ENCODE measurements at places on chromosomes 11 and 22.
A peak's percentile ranks its signal among the peaks of the same experiment; 100 is the strongest.

DNA sequence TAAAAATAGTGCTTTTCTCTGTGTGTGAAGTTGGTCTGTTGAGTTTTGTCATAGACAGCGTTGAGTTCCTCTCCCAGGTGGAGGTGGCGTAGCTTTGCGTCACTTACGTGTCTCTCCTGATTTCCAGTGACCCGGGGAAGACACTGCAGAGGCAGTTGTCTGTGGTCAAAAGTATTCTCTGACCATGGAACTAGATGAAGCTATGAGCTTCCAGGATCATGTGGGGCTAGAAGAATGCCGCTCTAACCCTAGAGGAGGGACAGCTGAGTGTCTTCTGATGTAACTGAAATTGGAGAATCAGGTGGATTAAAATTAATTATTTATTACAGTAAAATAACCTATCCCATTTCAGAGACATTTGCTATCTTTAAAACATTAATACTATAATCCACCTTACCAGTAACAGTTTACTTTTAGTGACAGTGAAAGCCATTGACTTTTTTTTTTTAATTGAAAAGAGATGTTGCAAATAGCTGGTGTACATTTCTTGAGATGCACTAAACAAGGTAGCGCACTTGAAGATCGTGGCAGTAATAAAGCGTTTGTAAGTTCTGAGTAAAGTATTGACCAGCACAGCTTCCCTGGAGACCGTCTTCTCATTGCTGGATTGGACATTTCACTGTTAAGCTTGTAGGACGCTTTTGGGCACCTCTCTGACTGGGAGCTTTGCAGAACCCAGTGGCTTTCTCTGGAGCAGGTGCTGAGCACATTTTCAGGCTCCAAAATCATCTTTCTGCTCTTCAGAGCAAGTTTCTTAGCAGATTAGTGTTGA lies 9.7 kb downstream of the CAT start:
- DNase-seq, result no peak

DNA sequence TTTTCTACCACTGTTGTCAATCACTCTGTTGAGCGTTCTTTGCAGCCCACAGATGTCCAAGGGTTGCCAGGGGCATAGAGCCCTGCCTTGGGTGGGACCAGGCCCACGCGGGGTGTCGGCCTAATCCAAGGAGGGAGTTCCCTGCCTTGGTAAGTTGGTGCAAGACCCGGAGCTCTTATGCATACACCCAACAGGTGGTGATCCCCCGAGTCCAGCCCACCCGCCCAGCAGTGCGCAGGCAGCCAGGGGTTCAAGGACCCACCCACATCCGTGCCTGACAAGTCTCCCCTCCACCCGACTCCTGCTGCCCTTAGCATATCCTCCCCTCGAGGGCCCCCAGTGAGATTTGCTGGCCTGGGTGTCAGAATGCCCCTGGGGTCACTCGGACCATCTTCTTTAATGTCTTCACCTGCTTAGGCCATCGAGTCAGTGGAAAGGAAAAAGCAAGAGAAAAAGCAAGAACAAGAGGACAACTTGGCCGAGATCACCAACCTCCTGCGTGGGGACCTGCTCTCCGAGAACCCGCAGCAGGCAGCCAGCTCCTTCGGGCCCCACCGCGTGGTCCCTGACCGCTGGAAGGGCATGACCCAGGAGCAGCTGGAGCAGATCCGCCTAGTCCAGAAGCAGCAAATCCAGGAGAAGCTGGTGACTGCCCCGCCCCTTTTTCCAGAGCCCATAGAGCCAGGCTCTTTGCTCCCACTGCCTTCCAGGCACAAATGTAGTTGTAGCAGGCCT lies 12.2 kb downstream of the RIBC2 start:
- DNase-seq, result no peak

- no peak for DNase-seq
Measured at GRCh38 chr22:46022881-46023512, 46.0 kb upstream of the WNT7B start.

GRCh38 chr11:118212781-118213191 lies 12.0 kb downstream of the JAML start:
- DNase-seq, result peak; percentile 88

DNA sequence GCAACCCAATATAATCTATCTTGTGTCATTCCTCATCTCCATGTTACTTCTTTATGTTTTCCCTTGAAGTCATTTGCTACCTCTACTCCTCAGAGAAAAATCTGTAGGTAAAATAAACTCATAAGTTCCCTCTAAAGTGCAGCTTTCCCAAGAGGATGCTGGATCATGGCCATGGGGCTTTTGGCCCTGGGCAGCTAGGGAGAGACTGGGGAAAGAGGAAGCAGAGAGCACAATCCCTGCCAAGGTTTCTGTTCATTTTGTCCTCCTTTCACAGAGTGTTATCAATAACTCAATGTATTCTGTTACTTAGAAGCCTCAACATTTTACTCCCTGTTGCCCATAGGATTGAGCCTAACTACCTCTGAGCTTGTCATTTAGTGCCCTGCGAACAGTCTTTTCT lies 9.0 kb downstream of the RNF121 start:
- DNase-seq, result no peak

DNA sequence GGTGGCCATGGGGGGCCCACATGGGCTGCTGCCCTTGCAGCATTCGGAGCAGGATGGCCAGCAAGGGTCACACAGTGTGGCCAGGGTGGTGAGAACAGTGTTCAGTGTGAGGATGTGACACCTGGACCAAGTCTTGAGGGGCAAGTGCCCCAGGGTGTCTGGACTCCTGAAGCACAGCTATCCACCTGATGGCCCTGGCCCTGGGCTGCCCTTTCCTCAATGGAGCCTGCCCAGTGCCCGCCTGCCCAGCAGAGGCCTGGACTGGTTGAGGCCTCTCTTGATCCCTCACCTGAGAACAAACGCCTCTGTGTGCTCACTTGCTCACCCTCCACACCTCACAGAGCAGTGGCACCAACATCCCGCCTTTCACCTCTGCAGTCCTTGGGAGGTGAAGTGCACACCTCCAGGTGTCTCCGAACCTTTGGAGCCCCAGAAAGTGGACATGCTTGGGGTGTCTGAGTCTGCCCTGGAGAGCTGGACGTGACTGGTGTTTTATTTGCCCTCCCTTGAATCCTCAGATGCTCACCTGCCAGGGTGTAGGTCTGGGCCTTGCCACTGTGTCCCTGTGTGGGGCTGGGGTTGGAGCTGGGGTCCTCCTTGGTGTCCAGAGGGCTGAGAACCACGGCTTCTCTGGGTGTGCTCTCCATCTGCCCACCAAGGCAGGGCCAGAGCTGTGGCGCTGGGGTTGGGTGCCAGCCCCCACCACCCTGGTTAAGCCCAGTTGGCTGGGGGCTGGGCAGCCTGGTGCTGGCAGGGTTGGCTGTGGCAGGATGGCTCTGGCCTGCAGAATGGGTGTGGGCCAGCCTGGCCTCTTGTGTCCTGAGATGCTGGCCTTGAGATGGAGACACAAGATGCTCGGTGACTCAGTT lies 3.8 kb upstream of the MUC2 start:
- DNase-seq, result no peak

GRCh38 chr22:50691521-50691920 lies 18.9 kb downstream of the SHANK3 start:
- peak; percentile 61 for DNase-seq

- no peak for DNase-seq
Measured at GRCh38 chr11:17568944-17569343, 21.9 kb downstream of the OTOG start.

DNA sequence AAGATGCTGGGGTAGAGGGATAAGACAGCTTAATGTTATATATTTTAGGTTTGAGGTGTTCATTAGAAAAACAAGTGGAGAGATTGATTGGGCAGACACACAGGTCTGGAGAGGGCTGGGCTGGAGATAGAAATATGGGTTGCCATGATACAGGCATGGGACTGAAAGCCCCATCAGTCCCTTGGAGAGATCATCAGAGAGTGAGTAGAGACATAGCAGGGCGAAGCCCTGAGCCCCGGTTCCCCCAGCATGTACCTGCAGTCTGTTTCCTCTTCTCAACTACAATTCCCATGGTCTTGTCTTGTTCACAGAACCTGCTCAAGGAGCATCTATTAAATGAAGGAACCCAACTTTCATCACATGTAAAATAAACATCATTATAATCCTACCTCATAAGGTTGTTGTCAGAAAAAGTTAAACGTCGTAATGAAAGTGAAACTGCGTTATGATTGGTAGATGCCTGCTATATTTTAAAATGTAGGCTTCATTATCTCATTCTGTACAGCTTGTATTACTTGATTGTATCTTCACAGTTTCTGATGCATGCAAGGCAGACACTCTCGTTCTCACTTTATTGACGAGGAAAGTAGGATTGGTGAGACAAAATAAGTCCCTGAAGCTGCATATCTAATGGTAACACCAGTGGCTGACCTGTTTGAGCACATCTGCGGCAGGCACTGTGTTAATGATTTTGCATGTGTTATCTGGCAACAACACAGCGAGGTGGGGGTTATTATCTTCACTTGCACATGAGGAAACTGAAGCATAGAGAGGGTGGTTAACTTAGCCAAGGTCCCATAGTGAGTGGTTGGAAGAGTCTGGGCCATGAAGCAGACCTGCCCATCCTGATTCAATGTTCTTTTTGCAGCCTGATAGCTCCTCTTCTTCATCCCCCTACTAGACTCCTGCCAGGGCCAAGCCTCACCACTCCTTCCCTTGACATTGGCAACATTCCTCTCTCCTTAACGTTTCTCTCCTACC lies 63.5 kb downstream of the ENDOD1 start:
- DNase-seq, result no peak

DNA sequence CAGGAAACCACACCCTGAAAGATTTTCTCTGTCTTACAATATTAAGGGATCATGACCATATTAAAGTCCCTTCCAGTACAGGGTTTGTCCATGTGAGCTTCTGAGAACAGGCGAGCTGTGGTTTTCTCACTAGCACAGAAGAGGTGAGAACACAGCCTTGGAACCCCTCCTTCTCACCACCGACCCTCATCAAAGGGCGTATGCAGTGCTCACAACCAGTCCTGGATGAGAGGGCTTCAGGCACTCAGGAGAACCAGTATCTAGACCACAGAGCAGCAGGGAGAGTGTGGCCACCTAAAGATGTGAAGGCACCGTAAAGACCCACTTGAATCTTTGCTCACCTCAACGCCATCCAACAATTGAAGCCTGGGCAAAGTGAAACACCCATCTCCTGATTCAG lies 397.0 kb downstream of the ETS1 start:
- no peak for DNase-seq

- DNase-seq, result no peak
Measured at GRCh38 chr11:93131709-93132108, 66.1 kb downstream of the SLC36A4 start.

GRCh38 chr11:132346558-132347148 lies 976.2 kb downstream of the NTM start:
- DNase-seq, result no peak

DNA sequence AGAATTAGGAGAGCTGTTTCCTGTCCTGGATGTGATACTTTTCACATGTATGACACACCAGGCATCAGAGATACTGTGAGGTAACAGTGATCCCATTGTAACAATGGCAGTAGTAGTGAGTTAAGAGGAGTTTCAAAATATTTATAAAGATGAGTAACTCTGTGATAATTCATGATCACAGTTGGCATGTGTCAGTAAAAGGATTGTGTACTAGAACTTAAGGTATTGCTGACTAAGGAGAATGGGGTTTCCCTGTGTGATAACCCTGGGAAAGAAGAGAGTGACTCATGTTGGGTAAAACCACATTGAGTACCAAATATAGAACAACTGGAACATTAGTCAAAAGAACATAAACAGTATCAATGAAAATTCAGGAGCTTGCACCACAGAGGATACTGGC lies 22.9 kb upstream of the SLC5A1 start:
- peak; percentile 54 for DNase-seq

GRCh38 chr11:15800111-15800800 lies 556.1 kb downstream of the SOX6 start:
- DNase-seq, result peak; percentile 98

DNA sequence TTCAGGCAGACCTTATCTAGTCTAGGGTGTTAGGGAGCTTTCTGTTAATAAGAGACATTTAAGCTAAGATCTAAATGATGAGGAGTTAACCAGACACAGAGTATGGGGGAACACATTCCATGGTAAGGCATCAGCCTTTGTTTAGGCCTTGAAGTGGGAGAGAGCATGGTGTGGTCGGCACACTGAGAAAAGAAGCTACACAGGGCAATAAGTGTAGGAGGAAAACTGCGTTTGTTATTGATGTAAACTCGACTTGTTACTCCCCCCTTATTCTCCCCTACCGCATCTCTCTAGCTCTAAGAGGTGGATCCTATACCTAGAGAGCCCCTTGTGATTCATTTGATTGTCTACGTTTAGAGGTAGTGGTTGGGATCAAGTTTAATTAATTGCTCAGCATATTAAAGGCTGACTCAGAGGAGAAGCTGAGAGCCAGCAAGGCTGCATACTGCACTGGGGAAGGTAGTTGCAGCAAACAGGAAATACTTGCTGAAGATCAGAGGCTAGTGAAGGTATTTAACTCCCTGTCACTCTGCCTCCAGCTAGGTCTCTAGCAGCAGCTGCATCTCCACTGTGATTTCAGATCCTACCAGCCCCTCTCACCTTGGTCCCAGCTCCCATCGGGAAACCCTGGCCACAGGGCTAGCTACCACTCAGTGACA lies 86.8 kb upstream of the TEAD1 start:
- no peak for DNase-seq

- DNase-seq, result no peak
Measured at GRCh38 chr11:1943576-1943975, 3.6 kb upstream of the MRPL23 start.

GRCh38 chr11:107172996-107173395 lies 154.7 kb upstream of the GUCY1A2 start:
- DNase-seq, result no peak

DNA sequence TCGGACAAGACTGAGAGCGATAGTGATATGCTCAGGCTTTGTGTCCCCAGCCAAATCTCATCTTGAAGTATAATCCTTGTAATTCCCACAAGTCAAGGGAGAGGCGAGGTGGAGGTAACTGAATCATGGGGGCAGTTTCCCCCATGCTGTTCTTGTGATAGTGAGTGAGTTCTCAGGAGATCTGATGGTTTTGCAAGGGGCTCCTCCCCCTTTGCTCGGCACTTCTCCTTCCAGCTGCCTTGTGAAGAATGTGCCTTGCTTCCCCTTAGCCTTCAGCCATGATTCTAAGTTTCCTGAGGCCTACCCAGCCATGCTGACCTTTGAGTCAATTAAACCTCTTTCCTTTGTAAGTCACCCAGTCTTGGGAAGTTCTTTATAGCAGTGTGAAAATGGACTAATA lies 7.5 kb upstream of the FOLR2 start:
- peak; percentile 64 for DNase-seq

- no peak for DNase-seq
Measured at GRCh38 chr11:42012271-42012670, 552.8 kb upstream of the LRRC4C start.

DNA sequence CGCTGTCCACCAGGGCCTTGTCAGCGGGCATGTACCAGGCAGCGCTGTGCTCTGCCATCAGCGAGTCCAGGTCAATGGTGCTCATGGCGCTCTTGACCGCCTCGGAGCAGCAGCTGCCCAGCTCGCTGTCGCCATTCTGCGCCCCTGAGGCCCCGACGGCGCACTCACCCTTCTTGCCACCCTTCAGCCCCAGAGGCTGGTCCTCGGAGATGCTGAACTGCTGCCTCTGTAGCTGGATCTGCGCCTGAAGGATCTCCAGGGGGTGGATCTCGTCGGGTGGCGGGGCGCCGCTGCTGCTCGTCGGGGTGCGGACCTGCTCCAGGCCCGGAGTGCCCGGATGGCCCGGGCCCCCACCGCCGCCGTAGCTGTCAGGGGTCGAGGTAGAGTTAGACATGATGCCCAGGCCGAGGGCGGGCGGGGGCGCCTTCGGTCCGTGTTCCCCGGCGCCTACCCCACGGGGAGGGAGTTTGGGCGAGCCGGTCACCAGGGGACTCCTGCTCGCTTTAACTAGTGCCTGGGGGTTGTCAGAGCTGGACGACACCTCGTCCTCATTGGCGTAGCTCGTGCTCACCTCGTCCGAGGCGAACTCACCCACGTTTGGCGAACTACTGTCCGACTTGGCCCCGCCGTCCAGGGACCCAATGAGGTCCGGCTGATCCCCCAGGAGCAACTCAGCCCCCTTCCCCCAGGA lies 4.6 kb downstream of the MN1 start:
- no peak for DNase-seq

Data from MV-4-11 (cell line).